Lung (tissue), 17 donors: ENCODE measurements at places on chromosomes 3 and 15. TPM values are rescaled to one million over a fixed set of nuclear protein-coding genes. Genes with fewer than 3 reads are reported as not detected.
A peak's percentile ranks its signal among the peaks of the same experiment; 100 is the strongest.

- no peaks in the 10 kb centered on the region for H3K36me3 ChIP-seq
- DNase-seq: peak; percentile 50
- no peaks in the 10 kb centered on the region for H3K4me1 ChIP-seq
Measured at GRCh38 chr15:78208887-78209645, 25.3 kb downstream of the ACSBG1 start.

- no peak overlapping the region for H3K27ac ChIP-seq
- H3K4me1 ChIP-seq: no peaks in the 10 kb centered on the region
- H3K4me3 ChIP-seq: no peak overlapping the region
- H3K36me3 ChIP-seq: no peaks in the 10 kb centered on the region
Measured at GRCh38 chr3:140128631-140129030, 193.6 kb downstream of the CLSTN2 start.

DNA sequence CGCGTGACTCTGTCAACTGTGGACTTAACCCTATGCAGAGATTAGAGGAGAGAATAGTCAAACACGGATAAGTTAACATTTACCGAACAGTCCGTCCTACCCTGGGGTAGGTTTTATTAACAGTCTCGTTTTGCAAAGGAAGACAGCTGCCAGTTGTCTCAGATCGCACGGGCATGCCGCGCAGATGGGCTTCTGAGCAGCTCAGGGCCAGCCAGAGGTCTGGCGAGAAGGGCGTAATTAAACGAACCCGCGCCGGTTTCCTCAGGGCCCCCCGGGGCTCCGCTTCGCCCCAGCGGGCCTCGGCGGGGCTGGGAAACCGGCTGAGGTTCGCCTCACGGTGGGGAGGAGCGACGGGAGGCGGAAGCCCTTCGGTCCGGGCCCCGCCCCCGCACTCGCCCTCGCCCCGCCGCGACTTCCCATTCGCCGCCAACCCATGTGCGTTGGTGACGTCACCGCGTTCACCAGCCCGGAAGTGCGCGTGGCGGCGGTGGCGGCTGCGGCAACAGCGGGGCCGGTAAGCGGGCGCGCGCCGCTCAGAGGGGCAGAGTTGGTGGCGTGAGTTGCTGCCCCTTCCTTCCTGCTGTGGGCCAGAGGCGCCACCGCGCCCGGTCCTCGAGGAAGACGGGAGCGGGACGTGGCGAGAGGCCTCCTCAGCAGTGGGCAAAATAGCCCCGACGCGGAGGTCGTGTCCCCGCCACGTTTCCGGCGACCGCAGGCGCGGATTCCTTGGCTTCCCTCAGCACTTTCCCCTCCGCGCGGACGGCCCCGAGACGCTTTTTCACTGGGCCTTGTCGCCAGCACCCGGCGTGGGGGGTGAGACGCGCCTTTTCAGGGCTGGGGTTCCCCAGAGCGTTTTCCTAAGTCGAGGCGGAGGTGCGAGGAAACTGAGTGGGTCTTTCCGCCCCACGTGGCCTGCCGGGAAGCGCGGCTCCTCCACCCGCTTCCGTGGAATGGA, at the start of gene TRNT1:
TSS of gene TRNT1 (plus strand) at position 464 of the 955 bp plus-strand sequence. CDS start 2,101 bp downstream, outside the sequence.
- H3K4me1 ChIP-seq: peaks cover 11% of the 10 kb centered on the region
- H3K27me3 ChIP-seq: no peaks in the 10 kb centered on the region
- DNase-seq: peak; percentile 96
- peaks cover 6% of the 10 kb centered on the region for H3K36me3 ChIP-seq

DNA sequence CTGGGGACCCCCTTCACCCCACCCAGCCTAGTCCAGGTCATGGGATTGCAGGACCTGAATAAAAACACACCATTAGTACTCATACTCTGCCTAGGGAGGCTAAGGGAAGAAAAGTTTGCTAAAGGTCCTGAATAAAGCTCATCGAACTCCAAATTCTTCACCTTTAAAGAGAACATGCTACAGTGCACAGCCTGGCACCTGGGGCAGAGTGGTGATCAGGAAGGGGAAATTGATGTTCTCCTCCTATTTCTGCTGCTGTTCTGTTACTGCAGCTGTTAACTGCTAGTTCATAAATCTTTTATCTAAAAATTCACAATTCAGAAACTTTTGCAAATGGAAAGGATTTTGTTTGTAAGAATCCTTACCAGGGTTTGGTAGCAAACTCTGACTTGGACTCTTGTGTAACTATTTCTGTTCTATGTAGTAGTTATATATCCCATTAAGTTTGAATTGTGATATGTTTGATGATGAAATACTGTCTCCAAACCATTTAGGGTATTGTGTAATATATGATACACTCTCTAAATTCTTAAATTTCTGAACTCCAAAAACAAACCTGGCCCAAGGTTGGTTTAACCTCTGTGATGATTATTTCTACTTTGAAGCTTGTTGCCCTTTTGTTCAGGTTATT, 27.9 kb downstream of the MCTP2 start:
- H3K27me3 ChIP-seq: no peaks in the 10 kb centered on the region
- no peaks in the 10 kb centered on the region for H3K36me3 ChIP-seq

GRCh38 chr3:178483704-178484103, 52.5 kb upstream of the KCNMB2 start:
- H3K27me3 ChIP-seq: no peaks in the 10 kb centered on the region
- H3K27ac ChIP-seq: no peak overlapping the region

- H3K27me3 ChIP-seq: no peaks in the 10 kb centered on the region
- no peaks in the 10 kb centered on the region for H3K4me1 ChIP-seq
- H3K36me3 ChIP-seq: no peaks in the 10 kb centered on the region
- no peak overlapping the region for H3K27ac ChIP-seq
- no peak for DNase-seq
Measured at GRCh38 chr15:22229990-22230819, 149.9 kb downstream of the OR4M2 start.

DNA sequence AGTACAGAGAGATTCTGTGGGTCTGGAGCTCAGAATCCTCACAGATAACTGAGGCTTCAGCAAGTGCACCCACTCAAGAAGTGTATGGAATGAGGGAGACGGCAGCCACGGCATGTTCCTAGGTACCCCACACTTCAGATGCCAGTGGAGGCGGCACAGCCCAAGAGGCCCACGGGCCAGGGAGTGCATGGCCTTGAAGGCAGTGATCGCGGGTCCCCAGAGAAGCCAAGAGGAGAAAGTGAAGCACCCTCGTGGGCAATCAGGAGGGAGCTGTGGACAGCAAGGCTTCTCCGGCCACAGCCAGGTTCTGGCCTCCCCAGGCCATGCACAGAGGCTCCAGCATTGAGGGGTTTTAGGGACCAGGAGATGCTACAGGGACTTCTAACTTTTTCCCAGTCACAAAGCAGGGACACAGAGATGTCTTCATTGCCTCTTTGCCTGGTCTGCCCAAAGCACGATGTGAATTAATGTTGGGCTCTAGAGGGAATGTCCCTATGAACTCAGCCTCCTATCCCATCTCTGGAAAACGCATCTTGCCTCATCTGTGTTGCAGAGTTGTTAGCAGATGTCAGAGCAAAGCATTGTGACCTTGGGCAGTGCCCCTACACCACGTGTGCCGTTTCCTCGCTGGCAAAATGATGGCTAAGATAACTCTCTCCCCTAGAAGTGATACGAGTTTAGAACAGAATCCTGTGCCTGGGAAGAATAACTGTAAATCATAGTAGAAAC, 2.6 kb upstream of the MAP6D1 start:
- no peaks in the 10 kb centered on the region for H3K27me3 ChIP-seq
- peaks cover 6% of the 10 kb centered on the region for H3K4me1 ChIP-seq
- no peak for DNase-seq
- H3K36me3 ChIP-seq: peaks cover 6% of the 10 kb centered on the region
- no peak overlapping the region for H3K4me3 ChIP-seq

DNA sequence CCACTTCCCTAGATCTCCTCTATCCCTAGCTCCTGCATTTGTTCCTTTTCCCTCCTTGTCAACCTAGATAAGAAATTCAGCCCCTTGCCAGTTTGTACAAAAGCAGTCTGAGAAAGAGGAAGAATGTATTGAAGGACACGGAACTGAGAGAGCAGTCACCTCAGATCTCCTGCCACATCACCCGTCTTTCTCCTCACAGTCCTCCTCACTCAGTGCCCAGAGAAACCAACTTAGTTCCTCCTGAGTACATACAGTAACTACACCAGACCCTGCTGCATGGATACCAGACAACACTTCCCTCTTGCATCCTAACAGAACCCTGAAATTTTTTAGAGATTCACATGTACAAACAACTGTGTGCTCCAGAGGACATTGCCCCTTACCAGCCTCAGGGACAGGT, 563.6 kb upstream of the ADAMTS9 start:
- no peak overlapping the region for H3K4me3 ChIP-seq
- no peak for DNase-seq
- no peaks in the 10 kb centered on the region for H3K4me1 ChIP-seq
- no peak overlapping the region for H3K27ac ChIP-seq
- H3K27me3 ChIP-seq: no peaks in the 10 kb centered on the region

- no peak for DNase-seq
- H3K36me3 ChIP-seq: no peaks in the 10 kb centered on the region
Measured at GRCh38 chr3:30266524-30266923, 339.9 kb upstream of the TGFBR2 start.

The IQCH gene
- total RNA-seq: 10.5 TPM

DNA sequence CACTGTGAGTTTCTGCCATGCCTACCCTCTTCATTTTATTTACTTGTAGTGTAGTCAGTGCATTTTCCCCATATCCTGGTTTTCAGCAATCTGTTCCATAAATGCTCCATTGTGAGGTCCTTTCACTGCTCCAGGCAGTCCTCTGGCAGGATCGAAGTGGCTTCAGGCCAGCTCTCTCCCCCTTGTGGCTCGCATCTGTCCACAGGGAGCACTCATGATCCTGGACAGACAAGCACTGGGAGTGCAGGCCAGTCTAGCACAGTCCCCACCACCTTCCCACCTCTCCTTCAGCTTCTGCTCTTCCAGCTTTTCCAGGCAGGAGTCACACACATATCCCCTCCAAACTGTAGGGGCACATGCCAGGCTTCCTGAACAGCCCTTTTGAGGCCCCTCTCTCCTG, 173.6 kb downstream of the PPM1L start:
- H3K4me1 ChIP-seq: no peaks in the 10 kb centered on the region
- H3K27ac ChIP-seq: no peak overlapping the region
- no peak overlapping the region for H3K4me3 ChIP-seq
- H3K27me3 ChIP-seq: no peaks in the 10 kb centered on the region
- DNase-seq: peak; percentile 28
- H3K36me3 ChIP-seq: no peaks in the 10 kb centered on the region

The TP63 gene
- 12.3 TPM for total RNA-seq

DNA sequence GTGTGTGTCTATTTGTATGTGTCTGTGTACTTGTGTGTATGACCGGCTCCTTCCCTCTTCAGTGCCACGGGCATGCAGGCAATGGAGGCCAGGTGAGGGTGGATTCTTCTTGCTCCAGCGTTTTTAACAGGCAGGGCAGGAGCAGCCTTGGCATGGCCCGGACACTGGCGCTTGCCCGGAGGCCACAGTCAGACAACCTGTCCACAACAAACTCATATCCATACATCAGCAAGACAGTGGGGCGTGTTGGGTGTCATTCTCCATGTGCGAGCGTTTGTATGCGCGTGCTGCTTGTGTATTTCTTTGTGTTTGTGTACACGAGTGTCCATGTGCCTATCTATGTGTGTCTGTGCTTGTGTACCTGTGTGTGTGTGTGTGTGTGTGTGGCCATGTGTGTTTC, 29.8 kb downstream of the PTH1R start:
- no peak overlapping the region for H3K27ac ChIP-seq
- H3K36me3 ChIP-seq: no peaks in the 10 kb centered on the region
- DNase-seq: no peak
- H3K4me3 ChIP-seq: no peak overlapping the region

- no peak for DNase-seq
- H3K4me3 ChIP-seq: no peak overlapping the region
- H3K27me3 ChIP-seq: no peaks in the 10 kb centered on the region
- H3K4me1 ChIP-seq: peaks cover 5% of the 10 kb centered on the region
Measured at GRCh38 chr3:52290596-52291507, 3.2 kb downstream of the GLYCTK start.

GRCh38 chr3:13544293-13544831, 4.6 kb upstream of the FBLN2 start:
- no peak for DNase-seq
- peaks cover 18% of the 10 kb centered on the region for H3K4me1 ChIP-seq
- H3K27ac ChIP-seq: no peak overlapping the region
- no peaks in the 10 kb centered on the region for H3K27me3 ChIP-seq
- H3K36me3 ChIP-seq: no peaks in the 10 kb centered on the region
- no peak overlapping the region for H3K4me3 ChIP-seq

GRCh38 chr15:31497838-31498237, 171.2 kb downstream of the KLF13 start:
- H3K4me3 ChIP-seq: no peak overlapping the region
- no peak for DNase-seq
- H3K27ac ChIP-seq: no peak overlapping the region
- H3K4me1 ChIP-seq: no peaks in the 10 kb centered on the region
- H3K27me3 ChIP-seq: no peaks in the 10 kb centered on the region

DNA sequence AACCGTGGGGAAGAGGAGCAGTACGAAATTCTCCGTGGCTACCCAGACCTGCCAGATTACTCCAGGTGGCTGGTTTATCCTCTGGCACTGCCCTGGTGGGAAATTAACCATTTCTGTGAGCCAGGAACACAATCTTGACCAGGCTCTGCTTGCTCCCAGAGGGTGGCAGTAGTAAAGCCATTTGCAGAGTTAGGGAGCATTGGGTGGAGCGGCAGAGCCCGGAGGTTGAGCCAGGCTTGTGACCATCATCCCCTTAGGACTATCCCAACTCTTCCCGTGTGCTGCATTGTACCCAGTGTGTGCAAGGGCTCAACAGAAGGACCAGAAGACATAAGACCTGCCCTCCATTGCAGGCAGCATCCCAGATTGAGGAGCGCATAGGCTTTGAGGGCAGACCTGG, 5.3 kb downstream of the KNG1 start:
- no peak overlapping the region for H3K27ac ChIP-seq
- no peaks in the 10 kb centered on the region for H3K27me3 ChIP-seq
- no peak overlapping the region for H3K4me3 ChIP-seq
- H3K4me1 ChIP-seq: no peaks in the 10 kb centered on the region
- DNase-seq: no peak

DNA sequence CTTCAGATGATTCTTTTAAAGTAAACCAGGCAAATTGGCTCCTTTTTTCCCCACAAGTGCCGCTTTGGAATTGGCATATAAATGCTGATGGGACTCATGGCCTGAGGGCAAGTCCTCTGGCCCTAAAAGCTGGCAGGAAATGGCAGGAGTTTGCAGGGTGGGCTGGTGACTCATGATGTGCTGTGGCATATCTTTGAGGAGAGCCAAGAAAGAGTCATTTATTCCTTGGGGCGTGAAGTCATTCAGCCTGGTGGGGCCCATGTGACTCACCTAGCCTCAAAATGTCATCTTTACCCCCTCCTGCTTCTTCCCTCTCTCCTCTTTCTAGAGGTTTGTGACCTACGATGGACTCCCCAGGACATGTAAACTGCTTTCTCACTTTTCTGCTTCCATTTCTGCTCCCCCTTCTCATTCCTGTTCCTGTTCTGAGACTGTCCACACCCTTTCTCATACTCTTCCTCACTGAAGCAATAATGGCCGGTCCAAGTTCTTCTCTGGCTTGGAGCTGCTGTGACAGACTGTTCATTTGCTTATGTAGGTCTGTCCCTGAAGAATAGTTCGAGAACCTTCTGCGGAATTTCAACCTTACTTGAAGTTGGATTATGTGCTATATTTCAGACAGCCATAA, 326.1 kb downstream of the SATB1 start:
- H3K4me1 ChIP-seq: no peaks in the 10 kb centered on the region
- no peak overlapping the region for H3K27ac ChIP-seq
- no peaks in the 10 kb centered on the region for H3K27me3 ChIP-seq
- no peak overlapping the region for H3K4me3 ChIP-seq
- DNase-seq: no peak
- H3K36me3 ChIP-seq: no peaks in the 10 kb centered on the region
